ENCODE measurements at places on chromosomes 5 and 9.

- peak; percentile 34 for DNase-seq
These were observed 291.8 kb downstream of the SLIT3 start for GRCh38 chr5:169009123-169009522.

DNA sequence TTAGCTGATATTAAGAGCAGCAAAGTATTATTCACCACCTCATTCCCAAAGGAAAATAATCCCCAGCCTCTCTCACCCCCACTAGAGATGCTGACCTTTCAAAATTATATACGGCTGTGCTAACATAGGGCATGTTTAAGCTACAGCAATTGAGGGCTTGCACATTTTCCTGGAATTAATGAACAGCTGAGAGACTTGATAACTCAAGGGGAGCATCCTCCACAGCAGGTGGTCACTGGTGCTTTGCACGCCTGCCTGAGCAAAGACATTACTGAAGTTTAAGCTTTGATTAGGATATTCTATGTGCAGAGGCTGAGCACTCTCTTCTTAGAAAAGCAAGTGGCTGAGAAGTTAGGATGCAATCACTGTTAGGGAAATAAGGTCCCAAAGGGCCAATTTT lies 230.9 kb downstream of the FAM114A2 start:
- no peak for DNase-seq

DNA sequence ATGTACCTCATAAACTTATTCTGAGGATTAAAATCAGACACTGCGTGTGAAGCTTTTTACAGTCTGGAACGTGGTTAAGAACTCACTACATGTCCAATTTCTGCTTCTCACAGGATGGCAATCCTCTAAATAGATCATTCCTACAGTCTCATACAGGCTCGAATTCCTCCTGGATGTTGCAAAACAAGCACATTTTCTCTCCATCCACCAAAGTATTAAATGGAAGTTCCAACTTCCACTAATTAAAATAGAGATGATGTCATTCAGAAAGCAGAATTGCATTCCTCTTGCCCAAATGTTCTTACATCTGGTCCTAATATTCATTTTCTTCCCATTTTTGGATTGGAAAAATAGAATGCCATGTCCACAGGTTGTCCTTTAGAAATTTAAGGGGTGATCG lies 145.5 kb upstream of the PCA3 start:
- no peak for DNase-seq

DNA sequence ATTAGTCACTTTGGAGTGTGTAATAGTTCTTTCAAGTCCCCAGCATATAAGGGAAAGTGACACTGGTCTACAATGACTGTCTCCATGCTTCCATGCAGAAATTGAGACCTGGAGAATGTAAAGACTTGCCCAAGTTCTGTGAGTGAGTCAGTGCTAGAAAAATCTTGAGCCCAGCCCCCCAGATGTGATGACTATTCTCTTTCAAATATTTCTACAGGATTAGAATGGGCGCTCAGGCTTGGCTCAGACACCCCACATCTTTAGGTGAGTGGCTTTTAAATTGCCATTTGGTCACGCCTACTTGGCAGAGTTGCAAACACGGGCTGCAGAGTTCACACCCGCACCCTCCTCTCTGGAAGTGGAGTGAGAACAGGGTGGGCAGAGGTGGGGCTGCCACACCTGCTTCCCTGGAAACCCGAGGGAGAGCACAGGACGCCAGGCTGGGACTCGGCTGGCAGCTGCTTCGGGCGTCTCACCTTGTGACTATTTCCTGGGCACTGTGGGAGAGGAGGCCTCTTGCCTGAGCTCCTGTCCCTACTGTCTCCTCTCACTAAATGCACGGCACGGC lies 37.6 kb downstream of the ROPN1L start:
- DNase-seq = peak; percentile 75

DNA sequence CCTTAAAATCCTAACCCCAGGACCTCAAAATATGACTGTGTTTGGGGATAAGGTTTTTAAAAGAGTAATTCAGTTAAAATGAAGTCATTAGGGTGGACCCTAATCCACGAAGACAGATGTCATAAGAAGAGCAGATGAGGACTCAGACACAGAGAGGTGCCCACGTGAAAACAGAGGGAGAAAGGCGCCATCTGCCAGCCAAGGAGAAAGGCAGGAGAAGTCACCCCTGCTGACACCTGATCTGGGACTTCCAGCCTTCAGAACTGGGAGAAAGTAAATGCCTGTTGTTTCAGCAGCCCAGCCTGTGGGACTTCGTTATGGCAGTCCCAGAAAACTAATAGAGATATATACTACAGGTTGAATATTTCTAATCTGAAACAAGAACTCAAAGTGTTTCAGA lies 67.4 kb downstream of the ROR2 start:
- DNase-seq = no peak

DNA sequence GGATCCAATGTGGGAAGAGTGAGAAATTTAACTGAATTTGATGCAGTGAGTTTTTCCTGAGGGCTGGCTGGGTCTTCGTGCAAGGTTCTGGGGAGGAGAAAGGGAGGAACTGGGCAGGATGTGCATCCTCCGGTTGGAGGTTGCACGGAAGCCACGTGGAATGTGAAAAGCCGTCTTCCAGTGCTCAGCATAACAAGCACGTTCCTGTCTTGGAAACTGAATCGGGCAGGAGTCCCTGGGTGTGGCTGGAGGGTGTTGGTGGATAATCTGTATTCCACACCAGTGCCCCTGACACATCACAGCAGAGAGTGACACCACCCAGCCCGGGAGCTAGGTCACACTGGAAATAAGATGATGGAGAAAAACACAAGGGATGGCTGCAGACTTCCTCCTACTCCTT lies 154.3 kb downstream of the C5orf15 start:
- peak; percentile 25 for DNase-seq

DNA sequence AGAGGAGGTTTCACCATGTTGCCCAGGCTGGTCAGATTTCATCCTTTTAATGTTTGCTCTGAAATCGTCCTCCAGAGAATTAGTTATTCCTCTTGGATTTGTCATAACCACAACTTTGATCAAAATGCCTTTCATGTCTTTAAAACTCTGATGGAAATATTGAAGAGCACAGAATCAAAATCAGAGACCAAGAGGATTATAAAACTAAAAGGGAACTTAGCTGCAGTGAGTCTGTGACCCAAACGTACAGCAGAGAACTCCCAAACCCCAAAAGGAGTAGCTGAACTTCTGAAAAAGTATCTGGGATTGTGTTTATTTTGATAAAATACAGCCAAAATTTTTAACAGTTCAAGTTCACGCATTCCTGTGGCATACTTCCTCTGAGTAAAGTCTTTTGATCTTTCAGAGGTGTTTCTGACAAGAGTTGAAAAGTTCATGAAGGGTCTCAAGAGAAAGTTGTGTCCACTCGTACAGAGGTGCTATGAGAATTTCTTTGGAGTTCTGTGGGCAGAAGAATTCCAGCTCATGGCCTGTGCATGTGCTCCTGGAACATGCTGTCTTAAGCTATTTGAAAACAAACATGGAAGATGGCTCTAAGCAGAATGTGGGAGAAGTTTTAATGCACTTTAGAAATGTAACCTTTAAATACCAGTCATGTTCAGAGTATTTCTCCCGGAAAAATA lies 124.0 kb downstream of the ESM1 start:
- no peak for DNase-seq

GRCh38 chr5:78691084-78691960 lies 42.8 kb upstream of the LHFPL2 start:
- DNase-seq = no peak

- DNase-seq = no peak
These were observed 150.9 kb downstream of the NUDT12 start for GRCh38 chr5:103411711-103412110.

DNA sequence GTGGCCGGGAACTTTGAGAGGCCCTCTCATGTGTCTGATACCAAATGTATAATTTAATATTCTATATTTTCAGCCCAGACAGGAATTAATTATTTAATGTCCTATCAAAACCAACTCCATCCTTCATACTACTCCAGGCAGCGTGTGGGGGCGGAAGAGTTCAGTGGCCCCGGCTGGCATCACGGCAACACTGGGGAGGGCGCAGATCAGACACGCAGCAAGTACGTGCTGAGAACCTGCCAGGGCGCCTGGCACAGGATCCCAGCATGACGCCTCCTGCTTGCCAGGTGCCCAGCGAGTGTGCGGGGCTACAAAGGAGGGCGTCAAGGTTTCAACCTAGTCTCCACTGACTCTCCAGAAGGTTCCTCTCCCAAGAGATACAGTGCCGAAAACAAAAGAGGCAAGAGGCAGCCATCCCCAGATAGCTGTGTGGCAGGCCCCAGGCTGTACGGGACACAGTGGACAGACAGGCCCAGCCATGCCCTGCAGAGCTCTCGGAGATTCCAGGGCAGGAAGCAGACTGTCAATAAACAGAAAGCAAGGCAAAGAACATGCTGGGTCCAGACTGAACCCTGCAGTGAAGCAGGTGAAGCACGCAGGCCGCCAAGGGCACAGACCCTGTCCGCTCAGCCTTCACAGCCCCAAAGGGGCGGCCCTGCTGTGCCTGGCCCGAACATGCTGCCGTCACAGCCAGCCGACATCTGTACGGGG lies 110.3 kb downstream of the VAV2 start:
- no peak for DNase-seq

- peak; percentile 46 for DNase-seq
These were observed 446 bp downstream of the NXNL2 start for GRCh38 chr9:88535226-88536022.

- peak; percentile 21 for DNase-seq
These were observed 123.7 kb downstream of the PSD2 start for GRCh38 chr5:139919308-139919707.

DNA sequence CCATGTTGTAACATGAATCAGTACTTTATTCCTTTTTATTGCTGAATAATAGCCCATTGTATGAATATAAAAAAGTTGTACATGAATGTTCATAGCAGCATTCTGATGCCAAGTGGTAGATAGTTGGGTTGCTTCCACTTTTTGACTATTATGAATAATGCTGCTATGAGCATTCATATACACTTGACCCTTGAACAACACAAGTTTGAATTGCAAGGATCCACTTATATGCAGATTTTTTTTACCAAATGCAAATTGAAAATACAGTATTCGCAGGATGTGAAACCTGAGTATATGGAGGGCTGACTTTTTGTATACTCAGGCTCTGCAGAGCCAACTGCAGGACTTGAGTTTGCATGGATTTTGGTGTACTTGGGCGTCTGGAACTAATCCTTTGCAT lies 14.7 kb upstream of the SIL1 start:
- DNase-seq = no peak

DNA sequence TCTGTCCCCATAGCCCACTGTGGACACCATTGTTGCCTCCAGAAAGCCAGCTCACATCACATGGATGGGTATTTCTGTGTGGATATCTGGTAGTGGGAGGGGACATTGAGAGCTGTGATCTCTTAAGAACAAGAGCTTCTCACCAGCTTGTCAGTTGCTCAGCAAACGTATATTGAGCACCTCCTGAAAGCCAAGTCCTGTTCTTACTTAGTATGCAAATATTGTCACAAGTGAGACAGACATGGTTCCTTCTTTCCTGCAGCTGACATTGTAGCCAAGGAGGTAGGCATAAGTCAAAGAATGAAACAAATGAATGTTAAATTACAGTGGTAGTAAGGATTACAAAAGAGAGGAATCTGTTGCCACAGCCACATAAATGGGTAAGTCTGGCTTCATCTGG lies 3.8 kb downstream of the TCOF1 start:
- no peak for DNase-seq

DNA sequence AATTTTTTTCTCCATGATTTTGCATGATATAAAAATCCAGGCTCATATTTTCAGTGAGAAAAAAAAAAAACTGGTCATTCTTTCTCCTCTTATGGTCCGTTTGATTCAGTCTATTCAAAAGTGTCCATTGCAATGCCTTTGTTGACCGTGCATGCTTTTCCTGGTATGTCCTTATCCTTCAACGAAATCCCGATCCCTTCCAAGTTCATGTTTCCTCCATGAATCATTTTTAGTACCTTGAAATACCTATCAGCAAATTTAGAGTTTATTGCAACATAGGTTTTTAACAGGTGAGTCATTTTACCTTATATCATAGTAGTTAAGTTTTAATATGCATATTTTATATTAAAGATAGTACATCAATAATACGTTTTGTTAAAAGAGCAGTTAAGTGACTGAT lies 773.8 kb upstream of the CHD1 start:
- no peak for DNase-seq

DNA sequence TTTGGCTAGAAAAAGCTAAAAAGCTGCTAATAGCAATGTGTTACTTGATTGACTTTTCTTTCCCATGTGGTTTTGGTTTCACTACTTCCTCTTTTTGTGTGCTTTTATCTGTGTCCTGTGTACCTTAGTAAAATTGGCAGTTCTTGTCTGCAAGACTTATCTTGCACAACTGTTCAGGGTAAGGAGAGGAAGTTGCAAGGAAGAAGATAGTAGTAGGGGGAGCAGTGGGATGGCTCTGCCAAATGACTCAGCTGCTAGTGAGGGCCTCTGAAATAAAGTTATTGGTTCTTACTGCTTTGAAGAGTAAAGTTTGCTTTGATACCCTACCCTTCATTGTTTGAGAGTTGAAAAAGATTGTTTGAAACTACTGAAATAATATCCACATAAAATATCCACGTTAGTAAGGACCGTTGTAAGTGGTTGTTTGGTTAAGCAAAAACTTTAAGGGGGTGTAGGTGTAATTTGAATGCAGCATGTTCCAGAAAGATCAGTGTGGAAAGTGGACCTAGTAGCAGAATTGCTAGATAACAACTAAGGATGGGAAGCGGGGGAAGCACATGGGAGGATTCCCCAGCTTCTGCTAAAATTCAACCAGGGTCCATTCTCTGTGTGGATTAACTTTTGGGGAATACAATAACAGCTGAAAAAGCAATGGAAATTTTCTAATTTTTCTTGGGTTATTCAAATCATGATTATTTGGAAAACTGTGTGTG lies 123.5 kb downstream of the SCAMP1 start:
- no peak for DNase-seq

DNA sequence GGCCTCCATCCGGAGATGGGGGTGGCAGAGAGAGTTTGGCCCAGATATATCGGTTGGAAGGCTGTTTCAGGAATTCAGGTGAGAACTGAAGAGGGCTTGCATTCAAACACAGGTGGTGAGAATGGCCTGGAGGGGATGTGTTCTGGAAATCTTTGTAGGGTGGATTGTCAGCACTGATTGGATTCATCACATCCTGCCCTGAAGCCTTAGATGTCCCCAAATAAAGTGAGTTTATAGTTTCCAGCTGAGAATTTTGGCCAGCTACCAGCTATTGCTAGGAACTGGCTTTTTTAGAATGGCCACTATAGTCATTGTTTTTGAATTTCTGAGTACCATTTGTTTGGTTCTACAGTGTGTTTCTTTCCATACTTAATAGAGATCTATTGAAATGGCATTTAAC lies 46.1 kb upstream of the ANKH start:
- no peak for DNase-seq

DNA sequence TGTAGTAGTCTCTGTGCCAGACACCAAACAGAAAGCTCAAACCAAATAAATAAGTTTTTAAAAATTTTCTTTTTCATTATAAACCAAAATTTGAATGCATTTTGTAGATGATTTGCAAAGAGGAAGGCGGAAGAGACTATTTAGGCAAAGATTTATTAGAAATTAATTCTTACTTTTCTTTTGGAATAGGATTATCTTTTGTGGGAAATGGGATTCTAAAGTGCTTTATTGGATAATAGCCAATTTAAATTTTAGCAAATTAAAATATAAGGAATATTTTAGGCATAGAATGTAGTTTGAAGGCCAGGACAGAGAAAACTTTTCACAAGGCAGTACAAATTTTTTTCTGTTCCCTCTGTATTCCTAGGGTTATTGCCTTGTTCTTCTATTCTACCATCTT lies 311.4 kb upstream of the ITGA1 start:
- no peak for DNase-seq

GRCh38 chr5:52283221-52283620 lies 504.5 kb upstream of the ITGA1 start:
- peak; percentile 16 for DNase-seq

Measured in Daoy (cell line).